NCI-H1092 treated with DMSO at 0.1 percent for 48 hours (cell line): ENCODE measurements at places on chromosomes 7 and 10.

- DNase-seq: no peak
These were observed 186.3 kb downstream of the PTN start for GRCh38 chr7:137157256-137157655.

DNA sequence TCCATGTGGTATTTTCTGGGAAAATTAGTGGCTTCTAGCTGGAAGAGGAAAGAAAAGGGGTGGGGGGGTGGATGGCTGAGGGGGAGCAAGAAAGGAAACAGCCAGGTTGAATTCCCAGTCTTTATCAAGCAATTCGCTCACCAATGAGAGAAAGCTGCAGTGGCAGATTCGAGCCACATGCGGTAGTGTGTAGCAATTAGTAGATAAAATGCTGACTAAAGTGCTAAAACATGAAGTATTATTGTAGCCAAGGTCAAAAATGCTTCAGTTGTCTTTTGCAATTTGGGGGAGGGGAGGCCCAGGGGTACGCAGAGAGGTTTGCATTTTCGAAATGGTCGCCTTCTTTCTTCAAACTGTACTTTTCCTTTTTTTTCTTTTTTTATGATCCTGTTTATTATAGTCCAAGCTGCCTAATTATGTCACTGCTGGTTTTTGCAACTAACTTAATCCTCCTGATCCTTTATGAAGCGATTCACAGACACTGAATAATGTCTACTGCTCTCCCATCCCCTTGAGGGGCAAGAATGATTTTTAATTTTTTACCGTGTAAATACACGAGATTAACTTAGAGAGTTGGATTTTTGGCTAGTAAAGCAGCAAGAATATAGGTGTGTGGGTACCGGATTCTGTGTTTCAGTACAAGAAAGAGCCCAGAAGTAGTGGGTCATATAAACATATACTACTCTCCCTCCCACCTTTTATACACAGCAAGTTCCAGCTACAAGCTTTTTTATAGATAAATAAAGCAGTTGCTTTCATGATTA lies 3.6 kb upstream of the ARID5B start:
- peak; percentile 35 for DNase-seq

- DNase-seq: no peak
These were observed 392.0 kb downstream of the PAXIP1 start for GRCh38 chr7:154610903-154611302.

GRCh38 chr7:2260820-2261219 lies 18.8 kb downstream of the NUDT1 start:
- DNase-seq: peak; percentile 47

- no peak for DNase-seq
These were observed 476.2 kb downstream of the GRM8 start for GRCh38 chr7:126776498-126776897.

- DNase-seq: no peak
These were observed 53.8 kb downstream of the PDGFA start for GRCh38 chr7:465710-466400.

- no peak for DNase-seq
These were observed 189.9 kb upstream of the PDE1C start for GRCh38 chr7:32259931-32260596.

DNA sequence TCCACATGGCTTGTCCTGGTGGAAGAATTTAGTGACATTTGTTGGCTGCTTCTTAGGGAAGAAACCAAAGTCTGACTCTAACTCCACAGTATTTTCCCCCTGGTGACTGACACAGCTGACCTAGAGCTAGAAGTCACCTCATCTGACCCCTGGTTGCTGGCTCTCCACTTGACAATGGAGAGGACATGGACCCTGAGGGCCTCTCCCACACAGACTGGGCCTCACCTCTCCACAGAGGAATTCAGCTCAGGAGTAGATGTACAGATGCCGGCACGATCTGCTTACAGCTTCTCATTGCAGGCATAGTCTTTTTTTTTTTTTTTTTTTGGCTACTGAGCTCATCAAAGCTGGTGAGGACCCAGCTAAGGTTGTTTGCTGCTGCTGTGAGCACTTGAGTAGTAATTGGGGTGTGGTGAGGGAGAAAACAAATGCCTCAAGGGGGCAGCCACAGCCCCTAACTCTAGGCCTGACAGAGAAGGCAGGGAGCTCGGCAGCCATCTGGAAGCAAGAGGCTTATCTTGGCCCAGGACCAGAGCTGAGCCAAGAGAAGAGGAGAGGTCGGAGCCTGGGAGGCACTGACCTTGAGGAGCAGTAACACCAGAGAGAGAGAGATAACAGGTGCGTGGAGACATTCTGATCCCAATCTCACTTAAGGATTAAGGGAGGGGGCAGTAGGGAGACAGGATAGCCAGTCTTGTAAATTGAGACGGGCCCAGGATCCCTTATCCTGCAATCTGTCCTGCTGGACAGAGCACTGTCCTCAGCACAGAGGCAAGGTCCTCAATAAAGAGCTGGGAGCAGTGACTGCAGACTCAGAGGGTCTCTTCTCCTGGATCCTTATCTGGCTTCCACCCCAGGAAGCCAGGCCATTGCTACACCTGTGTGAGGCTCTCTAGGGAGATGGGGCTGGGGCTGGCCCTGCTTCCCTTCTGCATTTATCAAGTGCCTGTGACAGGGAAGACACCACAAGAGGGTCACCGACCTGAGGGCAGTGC lies 9.4 kb downstream of the PRSS58 start:
- DNase-seq: no peak
